Activated naive CD4-positive, alpha-beta T cell treated with anti-CD3 and anti-CD28 coated beads, Interleukin-2, amount 50 U/mL, for 72 hours (primary cell): ENCODE measurements at places on chromosomes 5 and 9. TPM values are rescaled to one million over a fixed set of nuclear protein-coding genes. Genes with fewer than 3 reads are reported as not detected.

- no peak for DNase-seq
Measured at GRCh38 chr5:147481376-147481775, 28.5 kb downstream of the DPYSL3 start.

- no peak for DNase-seq
Measured at GRCh38 chr9:105535920-105536668, 21.8 kb upstream of the FKTN start.

- DNase-seq, result no peak
Measured at GRCh38 chr5:132302413-132302812, 8.2 kb downstream of the SLC22A4 start.

The GPR21 gene
- 0.23 TPM for total RNA-seq

The CER1 gene
- not detected for total RNA-seq

- DNase-seq, result no peak
Measured at GRCh38 chr5:78610163-78610583, 38.4 kb downstream of the LHFPL2 start.
